HFFc6 (cell line): ENCODE measurements at places on chromosomes 12 and 14.

DNA sequence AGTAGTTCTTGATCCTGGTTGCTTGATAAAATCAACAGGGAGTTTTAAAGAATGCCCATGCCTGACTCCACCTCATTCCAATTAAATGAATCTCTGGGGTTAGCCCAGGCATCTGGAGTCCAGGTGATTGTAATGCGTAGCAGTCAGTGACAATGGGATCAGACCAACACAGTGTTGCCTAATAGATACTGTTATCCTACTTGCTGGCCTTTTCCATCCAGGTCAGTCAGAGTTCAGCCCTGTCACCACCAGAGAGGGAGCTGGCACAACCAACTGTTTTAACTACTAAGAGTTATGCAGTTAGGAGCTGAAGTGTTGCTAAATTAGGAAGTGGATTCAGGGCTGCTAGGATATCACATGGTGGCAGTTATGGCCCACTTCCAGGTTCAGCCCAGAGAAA is 107.1 kb downstream of the GPR135 start:
- DNase-seq: peak; percentile 65

GRCh38 chr12:40049268-40049667 is 56.6 kb downstream of the SLC2A13 start:
- DNase-seq: no peak

GRCh38 chr14:74660863-74661262 is 48.8 kb upstream of the LTBP2 start:
- no peak for DNase-seq

DNA sequence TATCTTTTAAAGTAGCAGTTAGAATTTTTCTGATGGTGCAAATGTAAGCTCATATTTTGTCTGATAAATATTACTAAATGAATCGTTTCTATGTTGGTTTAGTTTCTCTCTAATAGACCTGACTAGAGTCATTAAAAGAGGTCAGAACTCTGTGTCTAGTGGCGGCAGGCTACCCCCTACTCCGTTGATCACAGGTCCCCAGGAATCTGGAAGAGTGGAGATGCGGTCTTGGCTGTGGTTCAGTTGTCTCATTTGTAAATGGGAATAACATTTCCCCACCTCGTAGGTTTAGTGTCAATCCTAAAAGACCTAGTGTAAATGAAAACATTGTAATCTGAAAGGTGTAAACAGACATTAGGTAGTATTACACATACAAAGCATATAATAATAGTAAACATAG is 4.7 kb upstream of the FOXJ2 start:
- no peak for DNase-seq

GRCh38 chr12:59067083-59067482 is 146.8 kb upstream of the LRIG3 start:
- DNase-seq: peak; percentile 65
